Stimulated activated CD4-positive, alpha-beta T cell treated with anti-CD3 and anti-CD28 coated beads, Interleukin-12 subunit alpha, Interleukin-12 subunit beta, amount 100 ng/mL, for 48 hours (primary cell): ENCODE measurements at places on chromosomes 1 and 21.
A peak's percentile ranks its signal among the peaks of the same experiment; 100 is the strongest.

GRCh38 chr21:38806153-38806941, 618 bp downstream of the ETS2 start:
- DNase-seq = no peak

- DNase-seq = no peak
Measured at GRCh38 chr1:47769983-47770382, 227.2 kb downstream of the TRABD2B start.

DNA sequence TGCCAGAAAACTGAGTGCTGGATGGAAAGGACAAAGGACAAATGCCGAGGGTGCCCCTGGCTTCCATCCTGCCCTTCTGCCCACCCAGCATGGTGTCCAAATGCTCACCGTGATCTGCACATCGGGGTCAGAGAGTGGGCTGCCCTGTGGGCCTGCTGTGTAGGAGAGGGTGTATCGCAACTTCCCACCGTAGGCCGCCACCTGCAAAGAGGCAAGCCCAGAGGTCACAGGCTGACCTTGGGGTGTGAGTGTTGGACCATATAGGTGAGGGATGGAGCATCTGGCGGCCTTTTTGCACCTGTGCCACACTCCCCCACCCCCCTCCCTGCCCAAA, 53.5 kb downstream of the LDLRAD2 start:
- DNase-seq = no peak

GRCh38 chr21:17848228-17848627, 29.1 kb upstream of the C21orf91 start:
- DNase-seq = no peak

DNA sequence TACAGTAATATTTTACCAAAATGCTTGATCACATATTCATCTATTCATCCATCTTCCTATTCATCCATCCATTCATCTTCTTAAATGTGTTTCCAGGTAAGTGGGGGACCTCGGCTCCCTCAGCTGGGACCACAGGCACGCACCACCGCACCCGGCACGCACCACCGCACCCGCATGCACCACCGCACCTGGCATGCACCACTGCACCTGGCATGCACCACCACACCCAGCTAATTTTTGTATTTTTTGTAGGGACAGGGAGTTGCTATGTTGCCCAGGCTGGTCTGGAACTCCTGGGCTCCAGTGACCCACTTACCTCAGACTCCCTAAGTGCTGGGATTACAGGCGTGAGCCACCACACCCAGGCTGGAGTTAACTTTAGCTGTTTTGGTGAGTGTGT, 21.2 kb downstream of the ACTRT2 start:
- no peak for DNase-seq

GRCh38 chr1:42765269-42765668, 1.6 kb downstream of the P3H1 start:
- DNase-seq = no peak

DNA sequence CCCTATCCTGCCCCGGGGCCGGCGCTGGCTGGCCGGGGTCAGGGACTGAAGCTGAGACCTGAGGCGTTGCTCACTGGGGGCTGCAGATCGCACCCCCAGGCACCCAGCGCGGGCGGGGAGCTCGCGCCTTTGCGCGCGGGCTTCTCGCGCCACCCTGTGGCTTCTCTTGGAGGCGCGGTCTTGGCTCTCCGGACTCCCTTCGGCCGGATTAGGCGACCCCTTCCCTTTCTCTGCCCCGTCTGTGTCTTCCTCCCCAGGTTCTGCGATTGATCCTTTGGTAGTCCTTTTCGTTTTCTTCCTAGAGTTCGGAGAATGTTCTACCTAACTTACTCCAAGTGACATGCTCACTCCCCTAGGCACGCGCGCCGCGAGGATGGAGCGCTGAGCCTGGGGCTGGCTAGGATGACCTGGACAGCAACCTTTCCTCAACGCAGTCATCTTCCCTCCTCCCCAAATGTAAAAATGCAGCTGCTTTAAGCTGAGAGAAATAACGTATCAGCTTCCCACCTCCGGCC, 495 bp upstream of the NTRK1 start:
- DNase-seq = peak; percentile 43

DNA sequence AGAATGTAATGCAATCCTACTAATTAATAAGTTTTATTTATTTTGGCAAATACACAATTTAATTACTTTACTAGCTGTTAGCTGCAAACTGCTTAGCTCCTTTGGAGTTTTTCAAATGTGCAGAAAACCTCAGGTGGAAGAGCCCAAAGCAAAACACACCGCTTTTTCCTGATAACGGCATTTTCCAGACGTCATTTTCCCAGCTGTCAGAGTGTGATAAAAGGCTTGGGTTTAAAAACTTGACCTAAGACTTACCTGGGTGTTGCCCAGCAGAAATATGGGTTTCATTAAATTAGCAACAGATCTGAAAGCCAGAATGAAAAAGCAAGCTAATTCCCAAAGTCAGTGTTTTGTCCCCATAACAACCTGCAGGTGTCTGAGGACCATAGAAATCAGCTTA, 204.0 kb upstream of the HMCN1 start:
- no peak for DNase-seq

GRCh38 chr1:40379785-40380452, 6.4 kb downstream of the SMAP2 start:
- no peak for DNase-seq

DNA sequence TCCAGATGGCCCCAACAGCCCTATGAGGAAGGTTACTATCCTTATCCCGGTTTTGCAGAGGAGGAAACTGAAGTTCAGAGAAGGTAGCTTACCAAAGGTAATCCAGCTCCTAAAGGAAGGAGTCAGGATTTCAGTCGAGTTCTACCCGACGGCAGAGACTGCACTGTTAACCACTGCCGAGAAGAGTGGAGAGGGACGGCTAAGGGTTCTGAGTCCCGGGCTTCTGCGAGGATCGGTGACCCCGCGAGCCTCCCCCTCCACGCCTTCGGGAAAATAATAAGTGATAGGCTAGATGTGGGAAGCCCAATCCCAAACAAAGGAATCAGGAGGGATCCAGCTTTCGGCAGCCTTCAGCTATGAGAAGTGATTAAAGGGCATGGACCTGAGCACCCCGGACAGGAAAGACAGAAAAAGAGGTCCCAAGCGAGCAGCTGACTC, 587 bp downstream of the TMEM53 start:
- no peak for DNase-seq

DNA sequence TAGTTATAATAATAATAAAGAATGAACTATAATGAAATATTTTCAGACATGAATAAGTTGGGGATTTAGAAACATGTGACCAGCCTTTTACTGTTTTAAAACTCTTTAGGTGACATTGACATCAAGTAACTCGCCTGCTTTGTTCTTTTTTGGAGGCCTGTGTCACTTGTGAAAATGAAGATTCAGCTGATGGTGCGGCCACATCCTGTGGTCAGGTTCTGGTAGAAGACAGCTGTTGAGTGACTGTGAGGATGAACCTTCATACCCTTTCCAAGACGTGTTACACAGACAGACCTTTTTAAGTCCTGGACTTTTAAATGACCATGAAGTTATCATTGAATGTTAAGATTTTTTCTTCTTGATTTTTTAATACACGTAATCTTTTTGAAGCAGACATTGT, 10.3 kb downstream of the UTS2 start:
- DNase-seq = no peak

GRCh38 chr1:28111157-28111556, 22.7 kb upstream of the EYA3 start:
- no peak for DNase-seq

- peak; percentile 81 for DNase-seq
Measured at GRCh38 chr1:157156058-157156541, 17.9 kb upstream of the ETV3 start.

DNA sequence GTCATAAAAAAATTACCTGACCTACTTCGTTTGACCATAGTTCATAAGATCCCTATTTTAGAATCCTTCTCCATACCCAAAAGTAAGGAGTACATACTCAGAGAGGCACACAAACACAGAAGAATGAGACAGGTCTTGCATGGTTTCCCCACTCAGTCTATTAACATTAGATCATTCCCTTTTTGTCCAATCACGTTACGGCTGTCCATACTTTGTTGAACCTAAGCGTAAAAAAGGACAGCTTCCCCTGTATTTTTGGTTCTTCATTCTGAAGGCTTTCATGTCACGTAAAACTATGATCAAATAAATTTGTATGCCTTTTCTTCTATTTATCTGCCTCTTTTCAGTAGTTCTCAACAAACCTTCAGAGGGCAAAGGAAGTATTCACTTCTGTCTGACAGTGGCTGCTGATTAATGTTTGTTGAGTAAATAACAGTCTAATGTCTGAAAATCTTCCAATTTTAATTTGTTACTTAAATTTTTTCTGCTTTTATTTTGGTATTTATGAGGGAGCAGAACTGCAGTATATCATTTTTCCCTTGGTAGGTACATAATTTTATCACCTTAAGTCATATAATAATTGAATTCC, 16.4 kb downstream of the PKN2 start:
- no peak for DNase-seq

DNA sequence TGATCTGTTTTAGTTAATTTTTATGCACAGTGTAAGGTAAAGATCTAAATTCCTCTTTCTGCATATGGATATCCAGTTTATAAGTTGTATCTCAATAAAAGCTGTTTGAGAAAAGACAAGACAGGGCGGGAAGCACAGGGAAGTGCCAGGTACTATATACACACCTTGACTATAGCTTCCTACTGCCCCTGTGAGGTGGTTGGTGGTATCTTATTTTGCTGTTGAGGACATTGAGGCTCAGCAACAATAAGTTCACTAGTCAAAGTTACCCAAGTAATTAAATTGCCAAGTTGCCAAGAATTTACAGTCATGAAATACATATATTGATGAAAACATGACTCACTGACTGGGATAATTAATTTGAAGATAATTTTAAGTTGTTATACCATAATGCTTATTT, 109.1 kb downstream of the CD247 start:
- DNase-seq = no peak

- DNase-seq = no peak
Measured at GRCh38 chr1:63975481-63975880, 201.7 kb downstream of the ROR1 start.

GRCh38 chr1:233673947-233674431, 60.1 kb downstream of the KCNK1 start:
- DNase-seq = no peak

- no peak for DNase-seq
Measured at GRCh38 chr1:1809489-1809888, 31.2 kb upstream of the NADK start.
